ENCODE measurements at places on chromosomes 5 and 9.
A peak's percentile ranks its signal among the peaks of the same experiment; 100 is the strongest.

- DNase-seq = no peak
Measured at GRCh38 chr9:7009065-7009464, 251.3 kb downstream of the KDM4C start.

- DNase-seq = no peak
Measured at GRCh38 chr5:68884883-68885282, 208.9 kb upstream of the SLC30A5 start.

GRCh38 chr5:80192507-80193241 lies 63.2 kb downstream of the SERINC5 start:
- no peak for DNase-seq

- no peak for DNase-seq
Measured at GRCh38 chr5:19988457-19988856, 457 bp upstream of the CDH18 start.

- DNase-seq = peak; percentile 56
Measured at GRCh38 chr9:5499889-5500398, 10.4 kb upstream of the PDCD1LG2 start.

DNA sequence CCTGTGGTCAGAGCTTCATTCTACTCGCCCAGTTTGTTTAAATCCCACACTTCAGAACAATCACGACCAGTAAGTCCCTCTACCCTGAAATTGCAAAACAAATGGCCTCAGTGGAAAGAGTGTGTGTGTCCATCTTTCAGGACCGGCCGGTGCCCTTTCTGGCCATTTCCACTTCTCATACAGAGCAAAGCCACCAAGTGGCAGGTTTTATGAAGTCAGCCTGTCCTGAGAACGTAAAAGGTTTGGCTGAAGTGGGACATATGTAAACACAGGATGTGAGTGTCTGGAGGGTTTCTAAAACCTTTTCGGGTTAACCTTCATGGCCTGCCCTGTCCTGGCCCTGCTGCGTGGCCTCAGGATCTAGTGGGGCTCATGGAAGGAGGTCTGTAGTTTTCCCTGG lies 24.7 kb downstream of the NXNL2 start:
- no peak for DNase-seq

DNA sequence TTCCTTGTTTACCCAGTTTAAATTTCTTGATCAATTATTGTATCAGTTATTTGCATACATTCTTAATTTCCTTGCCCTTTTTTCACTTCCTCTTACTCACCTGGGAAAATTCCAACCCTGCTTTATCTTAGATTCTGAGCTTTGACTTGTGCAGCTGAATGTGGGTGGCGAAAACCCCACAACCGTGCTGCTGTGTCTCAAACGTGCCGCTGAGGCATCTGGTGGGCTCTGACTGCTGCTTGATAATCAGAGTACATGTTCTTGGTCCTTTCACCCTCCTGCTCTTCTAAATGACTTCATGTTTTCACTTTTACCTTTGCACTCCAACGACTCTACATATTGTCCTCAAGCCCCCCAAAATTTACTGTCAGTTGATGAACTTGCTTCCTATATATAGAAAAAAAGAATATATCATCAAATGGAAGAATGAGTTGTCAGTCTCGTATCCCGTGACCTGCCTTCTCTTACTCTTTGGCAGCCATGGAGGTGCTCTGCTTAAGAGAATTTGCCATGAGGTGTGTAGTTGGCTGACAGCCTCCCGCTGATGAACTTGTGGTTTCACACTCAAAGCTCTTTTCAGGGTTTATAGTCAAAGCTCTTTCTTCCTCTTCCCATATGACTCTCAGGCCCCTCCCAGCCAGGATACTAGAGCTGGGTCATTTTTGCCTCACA lies 14.0 kb upstream of the JAK2 start:
- no peak for DNase-seq

GRCh38 chr5:40594811-40595210 lies 84.9 kb upstream of the PTGER4 start:
- DNase-seq = no peak

DNA sequence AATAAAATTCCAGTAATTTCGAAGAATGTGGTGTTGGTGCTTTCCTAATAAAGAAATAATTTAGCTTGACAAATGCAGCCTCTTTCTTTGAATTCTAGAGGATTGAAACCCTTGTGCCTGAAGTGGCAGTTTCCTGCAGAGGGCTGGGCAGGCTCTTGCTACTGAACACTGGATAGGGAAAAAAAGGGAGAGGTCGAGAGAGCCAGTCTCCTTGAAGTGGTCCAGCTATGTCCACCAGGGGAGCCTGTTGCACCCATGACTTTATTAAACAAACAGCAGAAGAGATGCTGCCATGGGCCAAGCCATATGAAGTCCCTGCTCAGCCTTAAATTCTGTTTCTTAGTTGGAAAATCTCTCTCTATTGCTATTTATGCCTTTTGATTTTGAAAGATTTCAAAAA lies 178.4 kb downstream of the SMARCA2 start:
- no peak for DNase-seq

GRCh38 chr9:78038620-78039300 lies 7.1 kb upstream of the GNAQ start:
- DNase-seq = no peak

DNA sequence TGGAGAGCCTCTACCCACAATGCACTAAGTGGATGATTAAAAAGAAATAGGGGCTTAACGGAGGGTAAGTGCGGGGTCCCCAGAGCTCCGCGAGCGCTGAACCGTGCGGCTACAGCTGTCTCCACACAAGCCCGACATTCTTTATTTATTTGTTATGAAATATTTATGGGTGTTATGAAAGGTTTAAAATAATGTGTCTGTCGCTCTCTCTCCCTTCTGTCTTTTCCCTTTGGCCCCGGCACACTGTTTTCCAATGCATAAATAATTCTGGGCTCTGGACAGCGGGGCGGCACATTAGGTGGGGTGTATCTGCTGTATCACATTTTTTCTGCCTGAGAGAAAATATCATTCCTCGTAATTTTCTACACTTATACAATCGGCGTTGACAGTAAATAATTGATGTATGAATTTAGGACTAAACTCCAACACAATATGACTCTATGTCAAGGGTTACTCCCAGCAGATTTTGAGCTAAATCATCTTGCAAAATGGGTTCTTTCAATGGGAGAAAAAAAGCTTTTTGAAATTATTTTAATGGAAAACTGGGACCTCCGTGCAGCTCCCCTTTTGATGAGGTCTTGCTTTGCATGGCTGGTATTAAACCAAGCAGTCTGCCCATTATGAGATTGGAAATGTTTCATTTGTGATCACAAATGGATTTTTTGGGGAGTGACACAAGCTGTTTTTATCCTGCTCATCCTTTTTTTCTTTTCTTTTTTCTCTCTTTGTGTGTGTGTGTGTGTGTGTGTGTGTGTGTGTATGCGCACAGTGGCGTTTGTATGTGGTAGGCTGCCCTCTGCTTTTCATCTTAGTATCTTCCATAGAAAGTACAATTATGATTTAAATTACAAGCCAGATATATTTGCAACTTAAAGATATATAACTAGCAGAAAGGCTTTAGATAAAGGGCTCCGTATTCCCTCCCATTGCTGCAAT lies 370.6 kb upstream of the IRX4 start:
- no peak for DNase-seq

GRCh38 chr5:116421080-116421629 lies 153.5 kb downstream of the SEMA6A start:
- DNase-seq = no peak
